Naive thymus-derived CD4-positive, alpha-beta T cell (primary cell): ENCODE measurements at places on chromosomes 11 and 22. TPM values are rescaled to one million over a fixed set of nuclear protein-coding genes. Genes with fewer than 3 reads are reported as not detected.

The APOBEC3H gene
- 0.29 TPM for total RNA-seq

The SLC22A8 gene
- not detected for total RNA-seq

The MDK gene
- 13.3 TPM for total RNA-seq

The STK33 gene
- 0.61 TPM for total RNA-seq

The OR10G4 gene
- total RNA-seq, result not detected

The TEX12 gene
- not detected for total RNA-seq

The GRAMD1B gene
- total RNA-seq, result 14.0 TPM

DNA sequence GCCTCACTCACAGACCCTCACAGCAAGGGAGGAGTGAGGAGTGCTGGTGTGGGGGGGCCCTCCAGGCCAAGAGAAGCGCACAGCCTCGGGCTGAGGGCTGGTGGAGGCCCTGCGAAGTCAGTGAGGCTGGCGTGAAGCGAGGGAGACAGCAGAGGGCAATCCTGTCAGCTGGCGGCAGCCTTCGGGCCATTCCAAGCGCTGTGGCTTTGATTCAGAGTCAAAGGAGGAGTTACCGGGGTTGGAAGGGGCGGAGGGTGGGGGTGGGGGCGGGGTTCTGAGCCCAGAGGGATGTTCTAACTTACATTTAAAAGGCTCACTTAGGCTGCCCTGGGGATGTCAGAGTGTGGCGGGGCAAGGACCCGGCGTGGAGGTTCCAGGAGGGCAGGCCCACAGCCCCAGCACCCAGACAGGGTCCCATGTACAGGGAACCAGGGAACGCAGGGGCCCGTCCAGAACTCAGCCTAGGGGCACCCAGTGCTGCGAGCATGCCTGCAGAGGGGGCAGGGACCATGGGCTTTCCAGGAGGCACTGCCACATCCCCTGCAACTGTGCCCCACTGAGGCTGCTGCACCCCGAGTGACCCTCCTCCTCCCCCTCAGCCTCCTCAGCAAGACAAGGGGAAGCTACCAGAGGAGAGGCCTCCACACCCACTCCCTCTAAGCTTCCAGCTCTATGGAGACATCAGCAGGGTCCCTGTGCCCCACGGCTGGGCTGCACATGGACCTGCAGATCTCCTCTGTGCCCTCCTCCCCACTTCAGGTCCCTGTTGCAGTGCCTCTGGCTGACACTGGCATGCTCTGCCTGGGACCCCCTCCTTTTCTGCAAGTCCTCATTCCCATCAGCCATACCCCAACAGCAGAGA is 39.7 kb upstream of the TTLL12 start:
- DNase-seq, result no peak

GRCh38 chr11:31815711-31816467 is 4.8 kb upstream of the PAX6 start:
- DNase-seq, result no peak

DNA sequence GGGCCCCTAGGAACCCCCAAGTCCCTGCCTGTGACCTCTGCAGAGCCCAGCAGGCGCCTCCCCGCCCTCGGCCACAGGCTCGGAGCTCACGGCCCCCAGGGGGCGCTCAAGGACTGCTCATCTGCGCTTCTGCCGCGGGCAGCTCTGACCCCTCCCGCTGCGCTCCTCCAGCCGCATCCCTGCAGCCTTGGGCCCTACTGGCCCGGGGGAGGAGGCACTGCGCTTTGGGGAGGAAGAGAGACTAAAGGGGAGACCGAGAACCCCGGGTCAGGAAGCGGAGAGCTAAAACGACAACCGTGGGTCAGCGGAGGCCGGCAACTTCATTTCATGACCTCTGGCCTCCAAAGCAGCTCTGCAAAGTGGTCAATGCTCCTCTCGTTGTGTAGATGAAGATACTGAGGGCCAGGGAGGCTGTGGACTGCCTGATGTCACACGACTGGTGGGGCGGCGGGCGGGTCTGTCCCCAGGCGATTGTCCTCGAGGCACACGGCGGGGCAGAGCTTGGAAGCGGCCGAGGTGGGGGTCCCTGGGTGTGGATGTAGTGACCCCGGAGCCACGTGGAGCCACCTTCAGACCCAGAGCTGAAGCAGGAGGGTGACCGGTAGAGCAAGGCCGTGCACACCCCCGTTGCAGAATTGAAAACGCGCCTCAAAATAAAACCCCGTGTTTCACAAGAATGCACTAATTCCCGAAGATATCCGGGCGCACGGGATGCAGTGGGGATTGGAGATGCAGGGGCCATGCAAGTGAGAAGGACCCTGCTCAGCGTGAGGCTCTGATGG is 2.7 kb upstream of the KRTAP5-6 start:
- DNase-seq, result peak; percentile 87

- DNase-seq, result no peak
Measured at GRCh38 chr11:58626934-58627483, 4.5 kb downstream of the CNTF start.

- DNase-seq, result no peak
Measured at GRCh38 chr11:58586998-58587397, 8.1 kb downstream of the ZFP91 start.

DNA sequence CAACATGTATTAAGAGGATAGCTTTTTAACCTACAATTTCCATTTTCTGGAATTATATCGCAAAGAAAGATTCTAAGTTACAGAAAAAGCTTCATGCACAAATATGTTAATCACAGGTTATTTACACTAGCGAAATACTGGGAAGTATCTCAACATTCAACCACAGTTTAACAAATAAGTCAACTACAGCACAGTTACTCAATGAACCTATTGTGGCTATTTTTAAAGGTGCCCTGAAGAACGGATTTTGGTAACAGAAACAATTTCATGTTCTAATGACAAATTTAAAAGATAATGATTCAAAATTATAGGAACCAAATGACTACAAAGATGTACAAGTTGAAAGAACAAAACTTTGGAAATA is 51.2 kb downstream of the SYN3 start:
- no peak for DNase-seq

DNA sequence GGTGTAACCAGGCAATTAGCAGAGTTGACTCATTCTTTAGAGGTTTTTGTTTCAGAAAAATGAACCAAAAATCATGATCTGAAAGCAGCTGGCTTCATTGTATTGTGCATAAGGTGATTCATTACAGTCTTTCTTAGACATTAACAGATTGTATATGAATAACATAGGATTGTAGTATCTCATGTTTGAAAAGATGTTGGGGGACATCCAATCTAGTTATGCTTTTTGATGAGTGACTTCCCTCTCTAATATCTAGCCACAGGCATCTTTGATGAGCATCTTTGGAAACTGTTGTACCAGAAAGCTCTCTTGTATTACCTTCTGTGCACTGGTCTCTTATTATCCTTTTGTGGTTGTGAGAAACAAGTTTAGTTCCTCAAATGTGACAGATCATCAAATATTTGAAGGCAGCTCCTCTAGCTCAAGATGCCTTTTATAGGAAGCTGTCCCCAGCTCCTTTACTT is 8.3 kb downstream of the GRK3 start:
- no peak for DNase-seq

- DNase-seq, result peak; percentile 48
Measured at GRCh38 chr22:50674606-50675552, 2.3 kb downstream of the SHANK3 start.

DNA sequence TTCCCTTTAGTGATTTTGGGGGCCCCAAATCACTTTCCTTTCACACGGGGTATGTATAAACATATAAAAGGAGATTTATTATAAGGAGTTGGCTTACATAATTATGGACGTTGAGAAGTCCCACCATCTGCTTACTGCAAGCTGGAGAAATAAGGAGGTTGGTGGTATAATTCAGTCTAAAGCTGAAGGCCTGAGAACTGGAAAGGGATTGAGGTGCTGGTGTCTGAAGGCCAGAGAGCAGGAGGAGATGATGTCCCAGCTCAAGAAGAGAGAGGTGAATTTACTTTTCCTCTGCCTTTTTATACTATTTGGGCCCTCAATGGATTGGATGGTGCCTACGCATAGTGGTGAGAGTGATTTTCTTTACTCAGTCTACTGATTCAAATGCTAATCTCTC is 1.3 kb upstream of the ZNF202 start:
- DNase-seq, result no peak

DNA sequence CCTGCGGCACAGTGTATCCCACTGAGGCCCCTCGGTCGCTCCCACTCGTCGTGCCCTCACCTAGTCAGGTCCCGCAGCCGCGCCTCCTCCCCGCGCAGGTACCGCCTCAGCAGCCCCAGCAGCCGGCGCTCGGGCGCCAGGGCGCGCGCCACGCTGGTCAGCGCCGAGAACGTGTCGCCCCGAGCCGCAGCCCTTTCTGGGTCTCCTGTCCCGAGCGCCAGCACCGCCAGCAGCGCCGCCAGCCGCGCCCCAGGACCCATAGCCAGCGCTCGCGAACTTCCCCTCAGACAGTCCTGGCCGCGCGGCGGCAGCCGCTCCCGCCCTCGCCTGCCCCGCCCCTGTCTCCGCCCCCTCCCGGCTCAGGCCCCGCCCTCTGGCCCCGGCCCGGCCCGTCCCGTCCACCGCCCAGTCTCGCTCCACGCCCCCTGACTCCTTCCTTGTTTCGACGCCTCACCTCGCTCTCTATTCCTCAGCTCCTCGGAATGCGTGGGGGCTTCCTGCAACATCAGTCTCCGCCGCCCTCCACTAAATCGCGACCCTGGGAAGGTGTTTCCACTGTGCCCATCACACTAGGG is at the start of gene P4HA3:
Gene P4HA3, minus strand, starts transcription at position 289 of the 575 bp plus-strand sequence. Its CDS starts 29 bp downstream, at position 260.
- peak; percentile 34 for DNase-seq

GRCh38 chr11:2237457-2238238 is 32.7 kb downstream of the ASCL2 start:
- DNase-seq, result no peak

DNA sequence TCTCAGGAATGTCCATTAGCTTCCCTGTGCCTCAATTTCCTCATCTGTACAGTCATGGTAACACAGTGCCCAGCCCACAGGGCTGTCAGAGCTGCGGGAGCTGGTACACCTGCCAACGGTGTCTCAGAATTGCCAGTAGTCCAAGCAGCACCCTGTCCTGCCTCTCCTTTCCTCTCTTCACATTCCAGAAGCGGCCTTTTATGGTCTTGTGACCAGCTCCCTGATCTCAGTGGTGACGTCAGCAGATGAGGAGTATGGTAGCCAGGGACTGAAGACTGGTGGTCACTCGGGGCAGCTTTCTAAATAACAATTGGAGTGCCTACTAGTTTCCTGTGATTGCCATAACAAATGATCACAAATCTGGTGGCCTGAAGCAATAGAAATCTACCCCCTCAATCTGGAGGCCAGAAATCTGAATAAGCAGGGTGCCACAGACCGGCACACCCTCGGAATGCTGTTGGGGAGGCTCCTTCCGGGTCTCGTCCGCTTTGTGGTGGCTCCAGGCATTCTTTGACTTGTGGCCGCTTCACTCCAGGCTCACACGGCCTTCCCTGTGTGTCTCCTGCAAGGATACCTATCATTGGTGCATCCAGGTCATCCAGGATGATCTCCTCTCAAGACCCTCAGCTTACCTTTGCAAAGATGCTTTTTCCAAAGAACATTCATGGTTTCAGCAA is 2.1 kb downstream of the FADD start:
- no peak for DNase-seq

GRCh38 chr11:33475993-33476392 is 218.8 kb downstream of the HIPK3 start:
- DNase-seq, result no peak

- DNase-seq, result no peak
Measured at GRCh38 chr11:117572129-117572528, 224.9 kb downstream of the DSCAML1 start.

- no peak for DNase-seq
Measured at GRCh38 chr11:334264-334994, 13.8 kb upstream of the IFITM3 start.

DNA sequence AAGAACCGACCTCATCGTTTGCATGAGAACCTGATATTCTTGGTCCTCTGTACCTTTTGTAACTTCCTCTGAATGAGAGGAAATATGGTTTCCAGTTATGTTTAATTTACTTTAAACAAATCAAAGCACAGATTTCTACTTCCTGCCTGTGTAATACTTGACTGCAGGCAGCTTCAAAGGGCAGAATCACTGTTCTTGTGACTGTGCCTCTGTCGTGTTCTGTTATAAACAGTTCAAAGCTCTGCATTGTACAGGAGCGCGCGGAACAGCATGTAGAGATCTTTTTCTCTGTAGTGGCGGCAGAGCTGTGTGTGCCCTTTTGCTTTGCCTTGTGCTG is 73.2 kb upstream of the CLDN5 start:
- no peak for DNase-seq

DNA sequence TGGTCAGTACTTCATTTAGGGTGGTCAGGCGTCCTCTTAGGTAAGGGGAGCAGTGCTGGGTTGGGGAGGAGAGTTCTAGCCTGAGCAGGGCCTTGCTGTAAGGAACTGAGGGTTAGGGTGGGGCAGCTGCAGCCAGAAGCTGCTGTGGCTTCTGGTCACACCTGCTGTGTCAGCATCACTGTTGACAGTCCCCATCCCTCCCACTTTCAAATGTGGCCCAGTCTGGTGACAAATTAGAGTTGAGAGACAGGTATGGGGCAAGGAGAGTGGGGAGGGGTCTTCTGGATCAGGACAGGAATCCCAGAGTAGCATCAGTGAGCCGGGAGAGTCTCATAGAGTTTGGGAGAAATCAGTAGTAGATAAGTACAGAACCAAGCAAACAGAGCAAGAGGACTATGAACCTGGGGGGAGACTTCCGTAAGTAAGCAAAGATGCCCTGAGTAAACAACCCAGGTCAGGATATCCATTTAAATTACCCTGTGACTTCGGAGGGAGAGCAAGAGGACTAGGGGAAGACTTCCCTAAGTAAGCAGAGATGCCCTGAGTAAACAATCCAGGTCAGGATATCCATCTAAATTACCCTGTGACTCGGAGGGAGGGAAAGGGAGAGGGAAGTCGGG is 53.7 kb downstream of the PPP6R2 start:
- DNase-seq, result no peak

DNA sequence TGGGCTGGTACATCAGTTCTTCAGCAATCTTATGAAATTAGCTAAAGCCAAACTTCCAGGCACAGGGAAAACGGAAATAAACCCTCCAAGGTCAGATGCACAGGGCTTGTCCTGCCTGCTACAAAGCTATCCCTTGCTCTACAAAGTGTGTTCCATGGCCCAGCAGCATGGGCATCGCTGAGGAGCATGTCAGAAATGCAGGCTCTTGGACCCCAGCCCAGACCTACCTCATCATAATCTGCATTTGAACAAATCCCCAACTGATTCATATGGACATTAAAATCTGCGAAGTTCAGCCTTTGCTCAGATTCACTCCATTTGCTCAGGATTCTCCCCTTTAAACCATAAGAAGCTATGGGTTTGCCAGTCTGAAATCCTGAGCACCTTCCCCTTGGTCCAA is 129.7 kb upstream of the CSNK2A3 start:
- DNase-seq, result no peak

DNA sequence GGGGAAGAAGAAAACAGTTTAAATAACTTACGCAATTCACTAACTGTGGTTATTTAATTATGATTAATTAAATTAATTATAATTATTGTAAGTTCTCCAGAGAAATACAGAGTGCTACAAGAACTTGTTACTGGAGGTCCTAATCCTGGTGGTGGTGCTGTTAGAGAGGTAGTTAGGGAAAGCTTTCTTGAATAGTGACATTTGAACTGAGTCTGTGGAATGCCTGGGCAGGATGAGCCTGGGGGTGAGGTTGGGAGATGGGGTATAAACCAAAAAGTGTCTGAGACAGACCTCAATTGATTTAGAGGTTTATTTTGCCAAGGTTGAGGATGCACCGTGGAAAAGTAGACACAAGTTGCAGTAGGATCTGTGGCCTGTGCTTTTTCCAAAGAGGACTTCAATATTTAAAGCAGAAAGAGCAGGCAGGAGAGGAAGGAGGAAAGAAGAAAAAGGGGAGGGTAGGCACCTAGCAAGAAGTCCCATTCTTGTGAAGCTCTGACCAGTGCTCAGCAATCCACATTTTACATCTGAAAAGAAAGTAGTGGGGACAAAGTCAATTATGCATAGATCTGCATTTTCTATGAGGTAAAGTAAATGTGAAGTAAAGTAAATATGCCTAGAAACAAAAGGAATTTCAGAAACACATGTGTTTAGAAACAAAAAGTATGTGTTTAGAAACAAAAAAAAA is 4.4 kb upstream of the ZNF202 start:
- DNase-seq, result no peak
